ENCODE measurements at places on chromosomes 13 and 19.

DNA sequence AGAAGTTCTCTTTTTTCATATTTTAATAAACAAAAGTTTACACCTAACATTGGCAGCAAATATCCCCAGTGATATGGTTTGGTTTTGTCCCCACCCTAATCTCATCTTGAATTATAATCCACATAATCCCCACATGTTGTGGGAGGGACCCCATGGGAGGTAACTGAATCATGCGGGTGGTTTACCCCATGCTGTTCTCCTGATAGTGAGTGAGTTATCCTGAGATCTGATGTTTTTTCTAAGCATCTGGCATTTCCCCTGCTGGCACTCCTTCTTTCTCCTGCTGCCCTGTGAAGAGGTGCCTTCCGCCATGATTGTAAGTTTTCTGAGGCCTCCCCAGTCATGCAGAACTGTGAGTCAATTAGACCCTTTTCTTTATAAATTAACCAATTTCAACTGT lies 214.7 kb downstream of the SLITRK1 start:
- no peak for DNase-seq

GRCh38 chr19:49488863-49489537 lies 1.6 kb downstream of the RPL13A start:
- peak; percentile 16 for DNase-seq

GRCh38 chr19:18020212-18021085 lies 12.5 kb downstream of the ARRDC2 start:
- no peak for DNase-seq

- no peak for DNase-seq
Measured at GRCh38 chr19:47663911-47664771, 49.1 kb upstream of the EHD2 start.

DNA sequence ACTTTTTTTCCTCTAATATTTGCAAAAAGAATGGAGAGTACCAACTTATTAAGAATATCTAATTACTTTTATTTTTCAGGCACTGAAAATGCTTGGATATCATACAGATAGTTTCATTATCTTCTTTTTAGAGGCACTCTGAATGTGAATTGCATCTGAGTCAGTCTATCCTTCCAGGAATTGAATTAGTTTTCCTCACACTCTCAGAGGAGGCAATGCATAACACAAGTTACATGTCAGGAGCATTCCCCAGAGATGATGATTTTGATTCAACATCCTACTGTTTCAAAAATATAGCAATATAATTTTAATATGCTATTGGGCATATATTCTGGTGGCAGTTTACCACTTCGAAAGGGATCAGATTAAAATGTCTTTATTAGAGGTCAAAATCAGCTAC lies 1315.4 kb downstream of the PCDH9 start:
- no peak for DNase-seq

- DNase-seq, result no peak
Measured at GRCh38 chr13:112506046-112506445, 81.9 kb downstream of the TUBGCP3 start.

- DNase-seq, result no peak
Measured at GRCh38 chr19:4367781-4368127, 24.4 kb downstream of the MPND start.

DNA sequence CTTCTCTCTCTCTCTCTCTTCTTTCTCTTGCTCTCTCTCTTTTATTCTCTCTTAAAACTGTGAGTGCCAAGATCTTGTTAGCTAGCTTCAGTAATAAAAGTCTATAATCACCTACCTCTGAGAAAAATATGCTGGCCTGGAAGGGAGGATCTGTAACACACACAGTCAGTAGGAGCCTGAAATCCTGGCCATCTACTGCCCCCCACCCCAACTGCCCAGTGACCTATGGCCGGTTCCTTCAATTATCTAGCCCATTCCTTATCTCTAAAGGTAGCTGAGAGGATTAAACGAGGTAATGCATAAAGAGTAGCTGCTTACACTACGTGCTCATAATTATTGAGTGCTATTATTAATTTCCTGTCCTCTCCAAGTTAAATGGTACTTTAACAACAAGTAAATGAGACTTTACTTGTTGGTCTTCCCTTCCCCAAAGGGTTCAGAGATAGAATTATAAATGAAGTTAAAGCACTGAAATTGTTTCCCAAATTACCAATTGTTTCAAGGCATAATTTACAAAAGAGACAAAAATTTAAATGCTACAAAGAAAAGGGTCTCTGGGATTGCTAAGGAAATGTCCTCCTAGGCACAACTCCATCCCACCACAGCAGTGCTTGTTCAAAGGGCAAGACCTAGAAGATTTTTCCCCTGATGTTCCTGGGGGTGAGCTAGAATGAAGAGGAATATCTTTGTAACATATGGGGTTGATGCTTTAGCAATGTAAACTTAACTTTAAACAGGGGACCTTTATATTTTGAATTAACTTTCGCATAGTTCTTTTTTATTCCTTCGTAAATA lies 1.8 kb downstream of the LCP1 start:
- no peak for DNase-seq

DNA sequence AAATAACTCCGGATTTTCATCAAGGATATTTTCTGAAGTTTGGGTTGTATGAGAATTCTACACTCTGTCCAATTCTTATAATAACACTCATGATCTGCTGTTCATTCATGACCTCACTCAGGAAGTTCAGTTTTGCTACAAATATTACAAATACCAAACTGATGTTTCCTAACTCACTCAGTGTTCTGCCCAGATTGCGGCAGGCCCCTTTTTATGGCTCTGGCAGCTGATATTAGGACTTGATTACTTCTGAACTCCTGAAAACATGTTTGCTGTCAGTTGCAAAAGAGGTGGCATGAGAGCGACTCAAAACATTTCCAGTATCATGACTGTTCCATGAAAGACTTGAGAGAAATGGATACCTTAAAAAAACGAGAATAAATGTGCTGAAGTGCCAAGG lies 188.0 kb downstream of the RGCC start:
- DNase-seq, result no peak

GRCh38 chr13:51475727-51476501 lies 23.1 kb upstream of the INTS6 start:
- DNase-seq, result no peak

DNA sequence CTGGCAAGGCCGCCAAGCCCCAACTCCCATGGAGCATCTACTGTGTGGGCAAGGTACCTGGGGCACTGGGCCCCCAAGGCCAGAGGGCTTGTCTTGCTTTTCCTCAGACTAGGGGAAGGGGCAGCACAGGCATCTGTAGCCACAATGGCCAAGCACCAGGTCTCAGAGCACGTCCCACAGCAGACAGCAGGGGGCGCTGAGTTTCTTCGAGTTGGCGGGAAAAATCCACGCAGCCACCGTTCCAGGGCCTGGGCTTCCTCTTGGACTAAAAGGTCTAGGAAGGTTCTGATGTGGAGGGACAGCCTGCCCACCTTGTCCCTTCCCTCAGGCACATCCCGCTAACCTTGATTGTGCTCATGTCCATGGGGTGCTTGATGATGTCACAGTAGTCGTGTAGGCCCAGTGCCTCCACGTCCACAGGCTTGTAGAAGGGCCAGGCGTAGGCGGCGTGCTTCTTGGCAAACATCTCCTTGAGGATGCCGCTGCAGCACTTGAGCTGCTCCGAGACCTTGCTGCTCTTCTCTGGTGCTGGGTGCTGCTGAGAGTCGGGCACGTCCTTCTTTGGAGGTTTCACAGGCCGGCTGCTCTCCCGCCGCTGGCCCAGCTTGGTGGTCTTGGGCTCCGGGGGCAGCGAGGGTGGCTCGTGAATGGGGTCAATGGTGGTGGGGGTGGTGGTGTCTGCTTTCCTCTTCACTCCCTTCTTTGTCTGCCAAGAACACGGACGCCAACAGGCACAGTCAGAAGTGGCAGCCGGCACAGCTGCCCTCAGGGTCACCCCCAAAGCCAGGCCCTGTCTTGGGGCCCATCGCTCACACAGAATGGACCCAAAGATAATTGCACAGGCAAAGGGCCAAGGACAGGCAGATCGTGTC lies 32.0 kb upstream of the EPHX3 start:
- peak; percentile 79 for DNase-seq

DNA sequence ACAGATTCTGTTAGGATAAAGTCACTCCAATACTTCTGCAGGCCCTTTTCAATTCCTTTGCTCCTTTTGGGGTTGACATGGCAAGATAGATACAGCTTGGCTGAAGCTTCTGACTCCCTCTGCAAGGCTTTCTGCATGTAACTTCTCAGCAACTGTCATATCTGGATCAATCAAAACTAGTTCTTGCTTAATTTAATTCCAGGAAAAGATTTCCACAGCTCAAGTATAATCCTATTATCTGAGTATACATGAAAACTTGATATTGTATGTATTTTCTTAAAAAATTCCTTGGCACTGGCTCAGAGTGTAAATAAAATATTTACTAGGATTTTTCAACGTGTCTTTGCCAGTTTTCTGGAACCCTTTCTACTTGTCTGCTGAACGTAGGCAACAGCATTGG lies 109.6 kb downstream of the STARD13 start:
- DNase-seq, result no peak

DNA sequence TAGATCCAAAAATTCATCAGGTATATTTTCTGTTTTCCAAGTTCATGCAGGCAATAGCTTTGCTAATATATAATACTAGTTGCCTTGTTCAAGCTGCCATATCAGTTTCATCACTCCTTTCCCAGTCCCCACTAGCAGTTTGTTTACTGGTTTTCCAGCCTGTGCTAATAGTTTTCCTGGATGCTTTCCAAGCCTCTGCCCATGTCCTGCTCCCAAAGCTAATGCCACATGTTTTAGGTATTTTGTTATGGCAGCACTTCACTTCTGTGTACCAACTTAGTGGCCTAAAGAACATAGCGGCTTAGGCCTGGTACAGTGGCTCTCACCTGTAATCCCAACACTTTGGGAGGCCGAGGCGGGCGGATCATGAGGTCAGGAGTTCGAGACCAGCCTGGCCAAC lies 28.1 kb upstream of the ZNF527 start:
- no peak for DNase-seq

GRCh38 chr19:29489172-29489951 lies 36.4 kb upstream of the VSTM2B start:
- DNase-seq, result no peak

DNA sequence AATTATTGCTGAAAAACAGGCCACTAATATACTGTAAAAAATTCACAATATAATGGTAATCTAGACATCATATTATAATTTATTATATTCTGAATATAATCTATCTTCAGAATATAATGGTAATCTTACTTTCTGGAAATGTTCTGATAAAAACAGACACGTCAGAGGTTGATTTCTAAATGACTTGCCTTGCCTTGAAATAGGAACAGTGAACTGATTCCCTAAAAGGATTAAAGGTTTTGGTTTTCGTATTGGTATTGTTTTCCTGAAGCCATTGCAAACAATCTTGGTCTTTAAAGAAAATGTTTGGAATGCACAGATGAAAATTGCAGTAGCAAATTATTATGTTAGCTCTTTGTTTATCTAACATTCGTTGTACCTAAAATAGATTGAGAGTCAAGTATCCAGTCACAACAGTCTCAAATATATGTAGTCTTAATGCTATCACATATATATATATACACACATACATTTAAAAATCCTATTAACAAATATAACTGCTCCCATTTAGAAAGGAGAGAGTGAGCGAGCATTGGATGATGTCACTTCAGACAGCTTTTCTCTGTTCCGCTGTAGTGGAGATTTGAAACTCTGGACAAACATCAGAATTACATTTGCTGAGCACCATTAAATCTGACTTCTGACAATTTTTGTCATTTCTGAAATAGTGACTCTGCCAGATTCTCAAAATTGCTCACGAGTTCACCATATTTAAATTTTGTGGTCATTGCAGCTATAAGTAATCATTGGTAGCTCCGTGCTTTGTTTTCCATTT lies 1.7 kb downstream of the ITM2B start:
- no peak for DNase-seq

DNA sequence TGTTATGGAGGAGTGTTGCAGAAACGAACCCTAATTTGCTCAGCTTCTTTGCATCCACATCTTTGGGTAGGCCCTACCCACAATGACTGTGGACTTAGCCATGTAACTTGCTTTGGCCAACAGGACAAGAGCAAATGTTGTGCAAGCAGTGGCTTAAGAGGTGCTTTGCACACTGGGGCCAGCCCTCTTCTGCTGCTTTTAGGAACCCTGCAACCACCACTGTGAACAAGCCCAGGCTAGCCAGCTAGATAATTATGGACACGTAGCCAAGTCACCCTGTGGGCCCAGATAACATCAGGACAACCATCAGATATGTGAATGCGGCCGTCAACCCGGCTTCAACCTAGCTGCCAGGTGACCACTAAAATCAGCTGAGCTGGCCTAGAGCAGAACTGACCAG lies 17.1 kb downstream of the C19orf47 start:
- DNase-seq, result no peak

DNA sequence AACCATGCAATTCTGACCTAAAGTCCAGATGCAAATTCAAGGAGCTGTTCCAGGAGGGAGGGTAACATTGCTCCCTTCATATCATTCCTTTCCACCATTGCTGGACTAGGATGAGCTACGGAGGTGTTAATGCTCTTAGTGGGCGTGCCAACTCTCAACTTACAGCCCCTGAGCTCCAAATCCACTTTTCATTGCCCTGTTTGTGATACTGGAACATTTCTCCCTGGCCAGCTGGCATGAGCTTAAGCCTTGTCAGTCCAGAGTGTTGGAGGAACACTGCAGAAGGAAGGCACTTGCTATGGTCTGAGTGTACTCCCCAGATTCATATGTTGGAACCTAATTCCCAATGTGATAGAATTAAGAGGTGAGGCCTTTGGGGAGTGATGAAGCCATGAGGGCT lies 70.4 kb upstream of the FARP1 start:
- DNase-seq, result no peak

DNA sequence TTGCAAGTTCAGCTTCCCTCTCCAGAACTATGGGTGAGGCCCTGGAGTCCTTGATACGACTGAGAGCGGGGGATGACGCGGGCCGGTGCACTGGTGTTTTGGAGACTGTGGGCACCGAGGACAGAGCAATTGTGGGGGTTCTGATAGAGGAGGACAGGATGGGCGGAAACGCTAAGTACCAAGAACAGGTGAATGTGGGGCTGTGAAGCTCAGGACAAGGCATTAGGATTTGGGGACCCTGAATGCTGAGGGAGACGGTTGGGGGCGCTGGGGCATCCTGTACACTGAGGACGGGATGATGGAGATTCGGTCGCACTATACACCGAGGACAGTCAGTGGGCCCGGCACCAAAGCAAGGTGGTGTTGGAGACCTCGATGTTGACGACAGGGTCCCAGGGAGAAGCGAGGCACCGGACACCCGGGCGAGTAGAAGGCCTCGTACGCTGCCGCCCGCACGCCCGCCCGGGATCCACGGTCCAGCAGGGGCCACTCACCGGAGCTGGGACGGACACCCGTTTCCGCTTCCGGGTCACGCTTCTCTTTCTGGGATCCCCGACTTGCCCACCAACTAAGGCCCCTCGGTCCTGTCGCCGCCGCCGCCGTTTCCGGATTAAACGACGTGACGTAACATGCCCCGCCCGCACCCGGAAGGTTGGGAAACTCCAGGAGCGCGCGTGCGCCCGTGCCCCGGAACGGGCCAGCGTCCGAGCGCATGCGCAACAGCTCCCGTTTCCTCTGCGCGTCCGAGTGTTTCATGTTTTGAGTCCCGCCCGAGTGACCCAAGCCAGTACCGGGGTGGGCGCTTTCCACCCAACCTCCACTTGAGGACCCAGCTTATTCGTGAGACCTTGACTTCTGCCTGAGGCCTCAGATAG lies at the start of gene CHMP2A:
TSS of gene CHMP2A (minus strand) at position 612 of the 875 bp plus-strand sequence. CDS start 893 bp downstream, outside the sequence.
- DNase-seq, result peak; percentile 99

Data from H9 (cell line).